Hematopoietic multipotent progenitor cell treated with erythropoietin and hydrocortisone succinate and interleukin-3 and kit ligand, for 15 days (in vitro differentiated cells): ENCODE measurements at places on chromosomes 12 and 14.

DNA sequence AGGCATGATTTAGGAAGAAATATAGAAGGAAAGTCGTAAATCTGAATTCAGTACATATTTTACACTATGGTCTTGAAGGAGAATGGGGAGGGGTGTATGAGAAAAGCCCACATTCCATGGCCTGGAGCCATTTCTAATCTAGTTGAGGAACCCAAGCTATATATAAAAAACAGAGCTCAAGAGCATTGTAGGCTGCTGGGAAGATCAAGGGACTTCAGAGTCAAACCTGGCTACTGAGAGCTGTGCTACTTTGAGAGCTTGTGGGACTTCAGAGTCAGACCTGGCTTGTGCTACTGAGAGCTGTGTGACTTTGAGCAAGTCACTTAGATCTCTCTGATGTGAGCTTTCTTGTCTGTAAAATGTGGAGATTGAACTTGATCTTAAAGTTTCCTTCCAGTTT, 58.7 kb downstream of the TBK1 start:
- no peak for DNase-seq

DNA sequence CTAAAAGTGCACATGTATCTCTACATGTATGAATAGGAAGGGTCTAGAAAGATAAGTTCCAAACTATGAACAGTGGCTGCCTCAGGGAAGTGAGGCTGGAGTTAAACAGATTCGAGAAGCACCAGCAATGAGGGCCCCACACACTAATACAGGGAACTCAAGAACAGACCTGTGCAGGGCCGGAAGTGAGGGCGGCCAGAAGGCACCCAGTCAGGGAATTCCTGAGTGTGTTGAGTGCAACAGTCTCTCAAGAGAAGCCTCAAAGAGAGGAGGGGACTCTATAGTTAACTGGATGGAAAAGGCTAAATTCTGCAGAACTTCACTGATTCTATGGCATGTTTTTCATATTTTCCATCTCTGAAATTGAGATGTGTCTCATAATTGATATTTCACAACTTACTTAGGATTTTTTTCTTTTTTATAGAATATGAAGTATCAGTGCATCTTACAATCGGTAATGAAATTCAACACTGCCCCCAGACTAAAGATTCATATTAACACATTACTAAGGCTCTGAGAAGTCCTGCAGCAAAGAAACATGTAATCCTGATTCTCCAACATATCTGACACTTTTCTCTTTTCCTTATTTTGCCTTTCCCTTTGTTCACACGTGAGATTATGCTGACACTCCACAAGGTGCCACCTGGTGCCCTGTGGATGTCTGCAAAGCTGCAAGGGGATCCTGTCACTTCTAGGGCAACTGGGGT, 61.3 kb downstream of the CHGA start:
- no peak for DNase-seq

DNA sequence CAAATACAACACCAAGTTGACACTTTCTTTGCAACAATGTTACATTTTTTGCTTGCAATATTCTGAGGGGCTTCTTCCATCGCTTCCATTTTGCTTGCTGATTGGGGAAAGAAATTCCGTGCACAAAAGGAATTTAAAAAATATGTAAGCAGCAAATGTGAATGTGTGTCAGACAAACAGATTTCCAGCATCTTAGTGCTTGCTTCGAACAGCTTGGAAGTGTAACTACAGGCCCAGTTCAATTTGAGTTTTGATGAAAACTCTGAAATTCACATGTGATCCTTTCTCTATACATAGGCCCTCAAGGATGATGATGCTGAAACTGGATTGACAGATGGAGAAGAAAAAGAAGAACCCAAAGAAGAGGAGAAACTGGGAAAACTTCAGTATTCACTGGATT, 399.1 kb downstream of the PAWR start:
- DNase-seq = no peak

DNA sequence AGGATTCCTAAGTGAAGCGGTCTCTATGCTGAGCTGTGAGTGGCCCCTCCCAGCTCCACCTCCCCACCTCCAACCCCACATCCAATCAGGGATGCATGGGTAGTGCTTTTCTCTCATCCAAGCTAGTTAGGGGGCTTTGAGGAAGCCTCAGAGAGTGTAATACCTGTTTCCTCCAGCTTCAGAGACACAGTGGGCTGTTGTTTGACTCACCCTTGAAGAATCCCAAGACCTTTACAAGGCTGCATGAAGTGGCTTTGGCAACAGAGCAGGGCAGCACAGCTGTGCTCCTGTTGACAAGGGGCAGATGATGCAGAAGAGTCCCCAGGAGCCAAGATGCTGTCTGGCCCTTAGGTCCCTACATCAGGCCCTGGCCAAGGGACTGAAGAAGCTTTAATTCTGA, 27.1 kb upstream of the CLMN start:
- DNase-seq = no peak

- DNase-seq = no peak
Measured at GRCh38 chr12:51868821-51869495, 18.9 kb upstream of the ANKRD33 start.

GRCh38 chr12:30878024-30878423, 48.5 kb upstream of the TSPAN11 start:
- DNase-seq = no peak

DNA sequence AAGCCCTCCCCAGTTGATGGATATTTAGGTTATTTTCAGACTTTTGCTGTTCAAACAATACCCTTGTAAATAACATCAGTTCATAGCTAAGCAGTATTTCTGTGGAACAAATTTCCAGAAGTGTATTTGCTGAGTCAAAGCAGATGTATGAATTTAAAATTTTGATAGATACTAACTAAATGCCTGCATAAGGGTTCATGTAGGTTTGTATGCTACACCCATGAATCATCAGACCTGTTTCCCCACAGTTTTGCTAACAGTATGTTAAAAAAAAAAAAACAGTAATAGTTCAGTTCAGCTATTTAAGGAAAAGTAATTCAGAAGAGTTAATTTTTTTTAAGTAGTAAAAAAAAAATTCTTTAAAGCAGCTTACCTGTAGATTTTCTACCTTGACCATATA, 236.1 kb upstream of the DIO2 start:
- no peak for DNase-seq

- DNase-seq = no peak
Measured at GRCh38 chr12:49803693-49804450, 24.3 kb downstream of the NCKAP5L start.

GRCh38 chr12:127238107-127238506, 1028.9 kb upstream of the TMEM132C start:
- no peak for DNase-seq

- no peak for DNase-seq
Measured at GRCh38 chr12:89824822-89825221, 116.2 kb upstream of the ATP2B1 start.

DNA sequence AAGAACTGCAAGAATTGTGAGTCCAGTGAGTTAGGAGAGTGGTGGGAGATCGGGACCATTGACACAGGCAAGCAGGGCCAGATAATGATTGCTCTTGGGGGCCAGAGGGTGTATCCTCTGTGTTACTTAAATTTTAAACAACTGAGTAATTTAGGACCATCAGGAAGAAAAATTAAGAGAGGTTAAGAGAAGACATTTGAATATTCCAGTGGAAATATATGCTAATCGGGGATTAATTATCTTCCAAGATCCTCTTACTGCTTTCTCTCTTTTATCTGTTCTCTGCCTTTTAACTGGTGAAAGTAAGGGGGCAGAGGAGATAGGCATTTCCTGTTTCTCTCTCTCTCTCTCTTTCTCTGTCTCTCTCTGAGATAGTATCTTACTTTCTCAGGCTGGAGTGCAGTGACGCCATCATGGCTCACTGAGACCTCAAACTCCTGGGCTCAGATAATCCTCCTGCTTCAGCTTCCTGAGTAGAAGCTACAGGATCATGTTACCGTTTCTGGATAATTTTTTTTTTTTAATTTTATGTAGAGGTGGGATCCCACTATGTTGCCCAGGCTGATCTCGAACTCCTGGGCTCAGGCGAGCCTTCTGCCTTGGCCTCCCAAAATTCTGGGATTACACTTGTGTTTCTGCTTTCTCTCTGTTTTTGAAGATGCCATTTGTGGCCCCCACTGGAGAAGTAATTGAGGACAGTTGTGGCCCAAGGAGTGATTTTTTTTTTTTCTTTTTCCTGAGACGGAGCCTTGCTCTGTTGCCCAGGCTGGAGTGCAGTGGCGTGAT, 85.1 kb downstream of the DIP2B start:
- DNase-seq = no peak

- DNase-seq = no peak
Measured at GRCh38 chr14:30468354-30468753, 90.6 kb upstream of the G2E3 start.

- DNase-seq = no peak
Measured at GRCh38 chr12:132766380-132767085, 4.9 kb upstream of the ANKLE2 start.

- no peak for DNase-seq
Measured at GRCh38 chr12:2397356-2398045, 344.7 kb downstream of the CACNA1C start.

DNA sequence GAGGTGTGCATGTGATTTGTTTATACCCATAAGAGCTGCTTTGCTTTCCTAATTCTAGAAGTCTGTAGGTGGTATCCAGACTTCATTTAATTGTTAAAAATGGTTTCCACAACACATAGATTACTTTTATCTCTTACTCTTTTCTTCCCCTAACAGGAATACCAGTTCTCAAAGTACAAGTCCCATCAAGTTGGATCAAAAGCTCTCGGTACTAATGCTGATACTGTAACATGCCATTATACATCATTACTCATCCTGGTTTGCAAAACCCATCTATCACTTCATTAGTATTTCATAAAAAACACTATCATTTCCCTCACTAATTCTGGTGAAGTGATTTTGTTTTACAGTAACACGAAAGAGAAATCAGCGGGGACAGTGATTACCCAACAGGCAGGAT, 94.3 kb downstream of the PPP2R5E start:
- DNase-seq = no peak

DNA sequence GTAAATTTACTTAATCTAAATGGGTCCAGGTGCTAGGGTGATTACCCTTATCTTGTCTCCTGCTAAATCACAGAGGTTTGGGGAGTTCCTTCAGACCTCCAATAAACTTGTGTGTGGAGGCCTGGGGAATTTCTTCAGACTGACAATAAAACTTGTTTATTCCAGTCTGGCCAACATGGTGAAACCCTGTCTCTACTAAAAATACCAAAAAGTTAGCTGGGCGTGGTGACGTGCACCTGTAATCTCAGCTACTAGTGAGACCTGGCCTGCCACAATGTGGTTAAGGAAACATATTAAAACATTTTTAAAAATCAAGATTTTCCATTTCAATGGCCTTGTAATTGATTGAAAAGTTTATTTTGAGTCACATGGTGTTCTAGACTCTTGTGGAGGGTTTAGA, 126.9 kb upstream of the FGD4 start:
- no peak for DNase-seq

- DNase-seq = peak; percentile 41
Measured at GRCh38 chr12:24947541-24948419, 1.1 kb downstream of the BCAT1 start.

GRCh38 chr14:102528431-102529170, 19.0 kb upstream of the ANKRD9 start:
- no peak for DNase-seq

DNA sequence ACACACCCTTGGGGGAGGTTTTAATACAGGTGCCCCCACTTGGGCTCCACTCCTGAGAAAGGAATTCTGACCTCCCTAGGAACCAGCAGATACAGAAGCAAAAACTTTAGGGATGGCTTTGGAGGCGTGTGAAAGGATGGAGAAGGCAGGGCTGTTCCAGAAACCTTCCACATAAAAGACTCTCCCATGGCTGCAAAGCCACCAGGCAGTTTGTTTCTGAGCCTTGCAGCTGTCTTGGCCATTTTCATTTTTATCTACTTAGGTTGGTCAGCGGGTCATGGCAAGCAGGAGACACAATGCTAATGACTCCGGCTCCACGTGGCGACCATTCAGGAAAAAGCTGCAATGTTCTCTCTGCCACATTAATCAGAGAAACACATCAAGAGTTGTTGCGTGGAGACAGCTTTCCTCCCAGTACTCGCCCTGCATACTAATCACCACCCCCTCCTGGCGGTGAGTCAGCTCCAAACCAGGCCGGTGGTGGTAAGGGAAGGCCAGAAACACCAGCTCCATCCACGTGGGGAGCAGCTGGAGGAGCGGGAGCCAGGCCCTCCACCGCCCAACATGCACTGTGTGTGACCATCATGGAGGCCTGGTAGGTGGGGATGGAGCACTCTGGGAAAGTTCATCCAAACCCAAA, 30.9 kb upstream of the IRF2BPL start:
- no peak for DNase-seq

DNA sequence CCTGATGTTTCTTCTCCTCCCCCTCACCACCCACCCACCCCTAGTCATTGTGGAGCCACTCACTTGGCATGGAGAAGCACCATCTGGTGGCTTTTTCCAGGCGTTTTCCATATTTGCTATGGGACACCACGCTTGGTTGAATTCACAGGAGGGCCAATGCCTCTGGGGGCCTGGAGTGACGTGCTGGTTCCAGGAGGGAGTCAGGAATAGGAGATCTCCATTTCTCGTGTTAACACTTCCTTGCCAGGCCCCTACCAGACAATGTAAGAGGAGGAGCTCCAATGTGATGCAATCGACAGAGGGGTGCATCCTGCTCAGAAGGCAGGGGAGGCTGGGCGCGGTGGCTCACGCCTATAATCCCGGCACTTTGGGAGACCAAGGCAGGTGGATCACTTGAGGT, 21.6 kb upstream of the TESC start:
- no peak for DNase-seq

- no peak for DNase-seq
Measured at GRCh38 chr12:118694128-118694775, 287.1 kb upstream of the SRRM4 start.

DNA sequence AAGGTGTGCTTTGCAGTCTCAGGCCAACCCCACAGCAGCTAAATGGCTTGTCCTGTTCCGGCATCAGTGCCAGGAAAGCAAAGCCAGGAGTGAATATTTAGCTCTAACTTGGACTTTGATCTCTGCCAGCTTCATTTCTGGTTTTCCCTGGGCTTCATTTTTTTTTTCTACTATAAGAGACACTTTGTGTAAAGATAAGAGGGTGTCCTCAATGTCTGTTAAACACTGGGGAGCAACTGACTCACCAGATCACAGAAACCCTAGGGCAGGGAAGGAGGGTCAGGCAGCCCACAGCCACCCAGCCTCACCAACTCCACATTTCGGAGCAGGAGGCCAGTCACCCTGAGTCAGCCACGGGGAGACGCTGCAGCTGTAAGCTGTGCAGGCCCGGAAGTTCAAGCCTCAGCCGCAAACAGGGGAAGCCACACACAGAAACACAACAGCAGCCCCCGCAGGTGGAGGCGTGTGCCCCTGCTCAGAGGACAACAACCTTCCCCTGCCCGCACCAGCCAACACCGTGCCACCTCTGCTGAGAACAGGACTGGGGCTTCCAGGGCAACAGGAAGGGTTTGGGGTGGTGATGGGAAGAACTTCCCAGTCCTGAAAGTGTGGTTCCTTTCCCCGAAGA, 6.3 kb downstream of the TNFRSF1A start:
- no peak for DNase-seq
